ENCODE measurements at places on chromosomes 7 and 10.

GRCh38 chr10:69064762-69065328 lies 23.1 kb upstream of the SRGN start:
- no peak for DNase-seq

DNA sequence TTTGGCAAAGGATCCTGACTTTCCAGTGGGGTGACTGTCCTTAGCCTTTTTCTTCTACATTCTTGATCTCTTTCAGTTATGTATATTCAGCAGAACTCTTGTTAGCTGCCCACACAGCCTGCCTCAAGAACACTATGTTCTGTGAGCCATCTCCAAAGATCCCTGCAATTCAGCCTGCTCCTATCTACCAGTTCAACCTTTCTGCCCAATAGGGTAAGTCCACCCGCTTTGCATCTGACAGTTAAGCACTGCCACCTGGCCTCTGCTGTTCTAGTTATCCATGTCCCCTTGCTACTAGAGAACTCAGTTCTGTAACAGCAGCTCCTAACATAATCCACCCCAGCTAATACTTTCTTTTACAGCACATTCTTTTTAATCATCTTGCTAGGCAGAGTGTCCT lies 13.5 kb downstream of the OR9A2 start:
- peak; percentile 79 for DNase-seq

DNA sequence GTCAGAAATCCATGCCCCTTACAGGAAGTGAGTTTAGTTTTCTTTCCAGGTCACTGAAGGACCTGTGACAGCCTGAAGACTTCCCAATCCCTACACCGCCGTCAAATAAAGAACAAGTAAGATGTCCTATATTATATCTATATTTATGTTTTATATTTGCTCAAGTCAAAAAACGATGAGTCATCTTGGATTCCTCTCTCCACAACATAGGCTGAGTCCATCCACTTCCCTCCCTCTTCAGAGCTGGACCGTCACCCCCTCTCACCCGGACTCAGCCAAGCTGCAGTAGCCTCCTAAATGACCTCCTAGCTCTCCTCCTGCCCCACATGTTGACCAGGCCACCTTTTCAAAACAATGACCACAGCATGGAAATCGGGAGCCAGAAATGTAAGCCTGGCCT lies 53.5 kb downstream of the GLI3 start:
- DNase-seq, result no peak

GRCh38 chr10:131310142-131310541 lies 1.4 kb downstream of the TCERG1L start:
- no peak for DNase-seq

DNA sequence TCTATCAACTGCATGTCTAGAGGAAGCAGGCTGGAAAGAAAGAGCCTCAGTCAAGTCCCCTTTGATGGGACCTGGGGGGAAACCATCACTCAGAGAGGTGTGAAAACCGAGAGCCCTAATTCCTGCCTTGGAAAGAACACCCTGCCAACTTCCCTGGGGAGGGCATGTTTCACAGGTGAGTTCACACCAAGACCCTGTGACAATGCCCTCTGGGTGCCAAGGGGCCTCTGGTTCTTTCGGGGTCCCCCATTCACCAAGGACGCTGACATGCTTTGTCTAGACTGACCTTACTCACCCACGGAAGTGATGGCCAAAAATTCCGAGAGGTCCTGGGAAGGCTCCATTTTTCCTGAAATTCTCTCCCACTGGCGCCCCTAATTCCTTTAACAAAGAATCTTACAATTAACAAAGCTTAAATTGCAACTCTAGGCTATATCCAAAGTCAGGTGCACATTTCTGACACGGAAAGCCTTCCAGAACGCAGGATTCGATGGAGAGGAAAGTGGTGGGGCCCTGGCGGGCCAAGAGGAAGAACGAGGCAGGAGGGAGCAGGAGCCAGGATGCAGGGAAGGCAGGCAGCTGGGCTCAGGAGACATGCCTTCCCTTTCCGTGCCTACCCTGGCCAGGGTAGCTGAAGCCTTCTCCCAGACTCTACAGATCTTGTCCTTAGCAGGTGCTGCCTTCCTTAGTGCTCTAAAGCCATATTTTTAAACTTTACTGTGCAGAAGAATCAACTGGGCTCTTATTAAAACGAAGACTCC lies 23.7 kb downstream of the VSTM4 start:
- DNase-seq, result no peak

- DNase-seq, result no peak
Observed at GRCh38 chr7:14292737-14293136, 303.3 kb upstream of the ETV1 start.

- peak; percentile 73 for DNase-seq
Observed at GRCh38 chr10:97542169-97543024, 30.2 kb upstream of the ANKRD2 start.

DNA sequence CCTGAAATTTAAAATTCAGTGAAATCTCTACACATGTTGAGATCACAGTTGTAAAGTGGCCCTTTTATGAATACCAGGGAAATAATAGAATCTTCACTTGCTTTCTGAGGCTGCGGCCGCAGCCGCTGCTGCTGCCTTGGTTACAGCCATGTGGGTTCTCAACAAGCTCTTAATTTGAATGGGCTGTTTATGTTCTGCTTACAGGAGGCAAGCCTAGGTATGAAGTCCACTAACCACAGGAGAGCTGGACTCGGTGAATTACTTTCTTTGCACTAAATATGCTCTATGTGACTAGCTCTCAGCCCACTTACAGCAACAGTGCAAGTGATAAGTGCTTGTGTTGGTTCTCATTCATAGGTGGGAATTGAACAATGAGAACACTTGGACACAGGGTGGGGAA lies 410.8 kb downstream of the SFMBT2 start:
- no peak for DNase-seq

- DNase-seq, result peak; percentile 86
Observed at GRCh38 chr10:101829561-101830315, 11.5 kb upstream of the OGA start.

DNA sequence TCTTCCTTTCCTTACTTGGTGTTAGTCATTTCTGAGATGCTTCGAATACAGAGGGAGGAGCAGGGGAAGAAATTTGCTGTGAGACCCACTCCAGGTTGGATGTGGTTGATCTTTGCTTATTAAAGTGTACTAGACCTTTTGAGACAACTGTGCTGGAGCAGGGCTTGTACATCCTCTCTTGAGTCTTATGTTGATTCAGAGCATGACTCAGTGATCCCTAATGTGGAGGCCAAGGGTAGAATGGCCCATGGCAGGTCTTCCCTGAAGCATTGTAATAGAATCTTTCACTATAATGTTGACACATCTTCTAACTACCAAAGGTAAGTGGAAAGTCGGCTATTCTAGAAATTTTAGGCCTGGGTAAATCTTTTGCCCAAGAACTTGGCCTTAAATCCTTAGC lies 17.0 kb upstream of the SFR1 start:
- DNase-seq, result no peak

Data from NCI-H82 (cell line).